IPS DF 19.7 (cell line): ENCODE measurements at places on chromosomes 4 and X.

- no peak for DNase-seq
These were observed 104.1 kb downstream of the CPEB2 start for GRCh38 chr4:15106399-15106798.

GRCh38 chrX:115233497-115234455 is at the start of gene LRCH2:
Gene LRCH2, minus strand, starts transcription at chrX:115234096. Its CDS starts 55 bp downstream, at chrX:115234041.
- DNase-seq, result no peak

GRCh38 chrX:70878902-70879301 is 29.6 kb downstream of the TEX11 start:
- DNase-seq, result no peak

DNA sequence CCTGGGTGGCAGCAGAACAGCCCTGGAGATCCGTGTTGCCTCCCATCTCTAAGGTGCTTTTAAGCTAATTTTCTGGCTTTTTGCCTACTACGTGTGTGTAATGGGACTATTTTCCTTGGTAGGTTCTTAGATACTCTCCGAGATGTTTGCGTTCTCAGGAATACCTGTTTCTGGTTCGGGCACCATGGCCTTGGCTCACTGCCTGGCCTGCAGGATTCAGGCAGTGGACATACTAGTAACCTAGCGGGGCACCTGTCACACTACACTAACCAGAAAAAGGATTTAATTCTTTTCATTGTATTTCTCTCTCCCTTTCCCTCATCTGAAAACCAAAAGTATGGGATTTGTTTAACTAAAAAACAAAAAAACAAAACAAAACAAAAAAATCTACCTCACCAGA is 29.2 kb downstream of the FHIP1A start:
- no peak for DNase-seq

GRCh38 chr4:74456056-74456744 is 11.3 kb downstream of the AREG start:
- no peak for DNase-seq

DNA sequence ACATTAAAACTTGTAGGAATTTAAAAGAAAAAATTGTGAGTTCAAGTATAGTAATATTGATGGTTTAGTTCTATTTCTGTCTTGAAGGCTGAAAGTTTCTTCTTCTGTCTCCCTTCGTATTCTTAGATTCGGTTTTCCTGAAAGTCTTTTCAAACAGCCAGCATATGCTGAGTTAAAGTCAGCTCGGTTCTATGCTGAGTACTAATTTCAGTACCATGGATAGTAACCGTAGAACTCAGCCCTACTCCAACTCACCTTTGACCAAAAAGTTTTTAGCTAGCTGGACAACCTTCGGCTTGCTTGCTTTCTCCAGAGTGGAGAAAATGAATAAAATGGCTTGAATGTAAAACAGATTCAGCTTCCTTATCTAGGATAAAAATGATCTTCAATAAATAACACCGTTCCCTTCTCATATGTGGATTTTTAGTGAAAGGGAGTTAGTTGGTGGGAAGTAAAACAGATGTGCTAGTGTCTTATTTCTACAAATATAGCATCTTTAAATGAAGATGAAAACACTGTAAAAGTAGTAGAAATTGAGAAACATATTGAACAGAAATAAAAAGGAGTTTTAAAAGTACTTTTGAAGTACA is 5.2 kb downstream of the POU4F2 start:
- DNase-seq, result no peak
